ENCODE measurements at places on chromosomes 11 and 22.

DNA sequence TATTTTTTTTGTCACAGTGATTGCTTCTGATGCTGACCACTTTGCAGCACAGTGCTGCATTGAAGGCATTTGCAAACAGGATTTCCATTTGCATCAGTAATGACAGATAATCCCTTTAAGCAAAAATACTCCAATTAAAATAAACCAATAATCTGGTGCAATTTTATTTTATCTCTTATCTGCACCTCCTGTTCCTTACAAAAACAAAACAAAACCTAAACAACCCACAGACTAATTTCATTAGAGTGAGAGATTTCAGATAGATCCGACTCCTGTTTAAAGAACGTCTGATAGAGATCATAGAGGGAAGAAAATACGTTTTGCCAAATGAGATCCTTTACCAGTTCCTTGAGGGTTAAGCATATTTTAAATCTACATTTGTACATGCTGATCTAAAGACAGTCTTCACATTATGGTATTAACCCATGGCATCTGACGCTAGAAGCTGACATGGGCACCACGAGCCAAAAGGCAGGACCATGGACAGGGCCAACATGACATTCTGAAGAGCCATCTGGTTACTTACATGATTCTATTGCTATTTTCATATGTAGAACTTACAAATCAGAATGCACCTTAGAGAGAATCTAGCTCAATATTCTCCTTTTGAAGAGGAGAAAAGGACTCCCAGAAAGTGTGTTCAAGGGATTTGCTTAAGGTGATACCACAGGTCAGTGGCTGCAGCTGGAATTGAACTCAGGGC is 286.2 kb upstream of the NARS2 start:
- no peak for DNase-seq

GRCh38 chr11:64400102-64400501 is 41.1 kb downstream of the RPS6KA4 start:
- no peak for DNase-seq

DNA sequence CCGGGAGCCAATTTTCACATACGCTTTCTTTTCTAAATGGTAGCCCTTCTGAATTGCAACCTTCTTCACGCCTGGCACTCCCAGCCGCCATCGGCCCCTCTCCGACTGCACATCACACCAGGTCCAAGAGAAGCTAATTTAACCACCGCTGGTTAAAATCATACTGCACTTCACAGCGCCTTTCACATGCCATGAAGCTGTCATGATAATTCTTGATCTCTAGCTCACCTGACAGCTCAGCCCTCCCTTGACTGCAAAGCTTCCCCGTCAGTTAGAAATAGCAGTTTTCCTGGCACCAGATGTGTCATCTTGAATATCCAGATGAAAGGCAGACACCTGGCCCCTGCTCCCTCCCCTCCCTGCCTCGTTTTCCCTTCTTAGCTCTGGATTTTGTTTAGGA is 101.4 kb downstream of the ARL14EP start:
- DNase-seq = no peak

DNA sequence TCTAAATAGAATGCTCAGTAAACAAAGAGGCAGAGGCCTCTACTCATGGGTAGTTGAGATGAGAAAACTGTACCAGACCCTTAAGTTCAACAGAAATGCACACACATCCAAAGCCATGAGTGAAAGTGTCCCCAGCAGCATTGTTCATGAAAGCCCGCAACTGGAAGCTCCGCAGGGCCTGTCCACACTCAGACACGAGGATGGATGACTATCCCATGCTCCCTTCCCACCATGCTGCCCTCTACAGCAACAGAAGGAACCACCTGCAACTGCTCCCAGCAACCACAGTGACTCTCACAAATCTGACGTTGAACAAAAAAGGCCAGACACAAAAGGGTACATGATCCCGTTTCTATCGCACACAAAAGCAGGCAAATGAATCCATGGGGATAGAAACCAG is 76.9 kb upstream of the ANO1 start:
- no peak for DNase-seq

DNA sequence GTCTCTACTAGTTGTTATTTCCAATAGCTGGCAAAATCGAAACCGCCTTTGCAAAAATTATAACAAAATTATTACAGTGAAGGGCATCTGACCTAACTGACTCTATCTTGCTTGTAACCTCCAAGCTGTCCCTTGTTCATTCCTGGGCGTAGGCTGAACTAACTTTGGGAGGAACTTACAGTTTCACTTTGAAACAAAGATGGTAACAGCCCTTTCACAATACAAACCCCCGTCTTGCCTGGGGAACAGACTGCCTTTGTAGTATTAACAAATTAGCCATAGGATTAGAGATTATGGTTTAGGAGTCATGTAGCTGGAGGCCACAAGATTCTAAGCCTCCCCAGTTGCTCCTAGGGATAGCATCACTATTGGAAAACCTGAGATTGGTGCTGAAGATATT is 131.6 kb upstream of the HSD17B12 start:
- no peak for DNase-seq

- no peak for DNase-seq
Measured at GRCh38 chr22:49076300-49077035, 751.2 kb downstream of the BRD1 start.

DNA sequence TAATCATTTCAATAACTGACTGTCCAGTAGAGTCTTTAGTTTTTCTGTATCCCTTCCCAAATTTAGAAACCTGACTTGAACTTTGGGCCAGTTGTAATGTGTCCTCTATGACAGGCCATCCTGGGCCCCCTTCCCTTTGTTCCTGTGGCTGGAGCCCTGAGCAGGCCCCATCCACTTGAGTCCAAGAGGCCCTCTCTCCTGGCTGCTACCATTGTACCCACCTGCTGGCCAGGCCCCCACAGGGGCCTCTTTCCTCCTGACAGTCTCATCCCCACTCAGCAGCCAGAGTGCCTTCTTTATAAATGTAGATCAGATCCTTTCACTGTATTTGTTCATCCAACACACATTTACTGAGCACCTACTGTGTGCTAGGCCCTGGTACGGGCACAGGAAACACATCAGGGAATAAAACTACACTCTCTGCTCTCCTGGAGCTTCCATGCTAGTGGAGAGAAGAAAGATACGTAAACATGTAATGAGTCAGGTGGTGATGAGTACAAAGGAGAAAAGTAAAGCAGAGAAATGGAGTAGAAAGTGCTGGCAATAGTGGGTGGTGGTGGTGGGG is 2.7 kb upstream of the LRP5 start:
- DNase-seq = no peak

DNA sequence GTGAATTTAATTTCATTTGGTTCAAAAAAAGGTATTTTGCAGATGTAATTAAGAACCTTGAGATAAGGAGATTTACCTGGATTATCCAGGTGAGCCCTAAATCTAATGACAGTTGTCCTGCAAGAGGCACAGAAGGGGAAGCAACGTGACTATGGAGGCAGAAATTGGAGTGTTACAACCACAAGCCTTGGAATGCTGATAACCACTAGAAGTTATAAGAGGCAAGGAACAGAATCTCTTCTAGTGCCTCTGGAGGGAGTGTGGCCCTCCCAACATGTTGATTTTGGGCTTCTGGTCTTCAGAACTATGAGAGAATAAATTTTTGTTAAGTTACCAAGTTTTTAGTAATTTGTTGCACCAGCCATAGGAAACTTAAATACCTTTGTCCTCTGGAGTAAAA is 32.8 kb downstream of the RRM1 start:
- no peak for DNase-seq

All from stimulated activated CD4-positive, alpha-beta T cell treated with anti-CD3 and anti-CD28 coated beads, Interleukin-2, amount 100 ng/mL, for 48 hours (primary cell).